ENCODE measurements at places on chromosomes 16 and 17.

- DNase-seq: no peak
Observed at GRCh38 chr17:20170085-20170484, 160.9 kb downstream of the SPECC1 start.

- no peak for DNase-seq
Observed at GRCh38 chr16:10388988-10389387, 3.1 kb downstream of the ATF7IP2 start.

DNA sequence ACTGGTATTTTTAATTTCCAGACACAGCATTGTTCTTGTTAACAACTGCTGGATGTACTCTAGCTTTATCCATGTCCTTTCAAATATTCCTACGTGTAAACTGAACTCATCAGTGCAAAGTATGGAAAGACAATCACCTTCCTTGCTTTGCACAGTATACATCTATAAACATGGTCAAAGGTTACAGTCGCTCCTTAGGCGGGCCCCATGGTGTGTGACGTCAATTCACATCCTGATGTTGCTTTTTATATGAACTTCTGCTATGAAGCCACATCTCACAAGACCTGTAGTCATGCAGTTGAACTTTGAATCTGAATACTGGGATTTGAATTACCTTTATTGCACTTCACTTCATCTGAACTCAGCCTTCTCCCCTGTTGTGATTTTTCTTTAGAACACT, 447.6 kb upstream of the PSMD7 start:
- DNase-seq: no peak

DNA sequence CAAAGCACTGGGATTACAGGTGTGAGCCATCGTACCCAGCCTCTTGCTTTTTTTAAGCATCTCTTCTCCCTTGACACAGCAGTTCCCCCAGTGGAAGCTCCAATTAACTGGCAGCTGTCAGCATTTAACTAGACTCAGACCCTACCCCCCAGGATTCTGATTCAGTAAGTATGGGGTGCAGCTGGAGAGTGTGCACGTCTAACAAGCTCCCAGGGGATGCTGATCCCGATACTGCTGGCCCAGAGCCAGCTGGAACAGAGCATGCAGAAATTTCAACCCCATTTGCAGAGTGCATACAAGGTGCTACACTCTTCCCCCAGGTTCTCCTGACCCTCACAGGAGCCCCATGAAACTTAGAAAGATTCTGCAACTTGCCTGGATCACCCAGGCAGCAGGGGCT, 27.7 kb upstream of the BCO1 start:
- DNase-seq: no peak

DNA sequence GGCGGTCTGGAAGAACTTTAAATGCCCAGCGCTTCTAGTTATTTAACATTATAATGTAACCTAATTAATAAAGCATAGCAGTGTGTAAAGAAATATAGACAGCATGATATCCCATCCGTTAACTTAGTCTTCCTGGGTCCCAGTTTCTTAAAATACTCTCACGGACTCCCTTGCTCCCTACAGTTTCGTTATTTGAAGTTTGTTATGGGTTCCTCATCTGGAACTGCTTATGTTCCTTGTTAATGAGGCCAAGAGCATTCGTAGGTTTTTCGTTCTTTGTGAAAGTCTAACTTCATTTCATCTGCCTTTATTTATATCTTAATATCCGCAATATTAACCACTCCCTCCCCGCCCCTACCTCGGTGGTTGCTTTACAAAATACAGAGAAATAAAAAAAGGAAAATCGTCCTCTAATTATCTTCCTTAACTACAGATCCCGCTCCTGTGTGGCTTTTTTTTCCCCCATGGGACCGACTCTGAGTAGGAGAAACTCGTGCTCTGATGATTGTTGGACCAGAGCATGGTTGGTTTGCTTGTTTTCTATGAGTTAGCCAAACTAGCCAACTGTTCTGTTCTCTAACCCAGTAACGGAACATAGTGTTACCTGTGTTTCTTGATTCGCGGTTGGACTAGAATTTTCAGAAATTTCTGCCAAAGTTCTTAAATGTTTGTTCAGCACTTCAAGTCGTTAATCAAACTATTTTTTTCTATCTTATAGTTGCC, 863 bp downstream of the ADPRM start:
- no peak for DNase-seq

- no peak for DNase-seq
Observed at GRCh38 chr16:795580-796229, 4.8 kb downstream of the GNG13 start.

DNA sequence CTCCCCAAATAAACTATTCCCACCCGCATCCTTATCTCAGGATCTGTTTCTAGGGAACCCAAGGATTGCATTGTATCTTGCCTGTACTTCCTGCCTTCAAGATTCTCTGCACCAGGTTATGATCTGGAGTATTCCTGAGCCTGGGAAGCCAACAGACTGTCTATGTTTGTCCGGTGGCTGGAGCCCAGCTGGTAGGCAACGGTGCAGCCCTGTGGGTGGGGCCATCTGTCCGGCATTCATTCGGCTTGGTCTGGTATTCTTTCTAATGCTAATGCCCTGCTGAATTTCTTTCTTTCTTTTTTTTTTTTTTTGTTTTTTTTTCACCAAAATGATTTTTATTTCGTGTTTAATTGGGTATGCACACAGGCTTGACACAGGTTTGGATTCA, 20.7 kb upstream of the TVP23A start:
- no peak for DNase-seq

DNA sequence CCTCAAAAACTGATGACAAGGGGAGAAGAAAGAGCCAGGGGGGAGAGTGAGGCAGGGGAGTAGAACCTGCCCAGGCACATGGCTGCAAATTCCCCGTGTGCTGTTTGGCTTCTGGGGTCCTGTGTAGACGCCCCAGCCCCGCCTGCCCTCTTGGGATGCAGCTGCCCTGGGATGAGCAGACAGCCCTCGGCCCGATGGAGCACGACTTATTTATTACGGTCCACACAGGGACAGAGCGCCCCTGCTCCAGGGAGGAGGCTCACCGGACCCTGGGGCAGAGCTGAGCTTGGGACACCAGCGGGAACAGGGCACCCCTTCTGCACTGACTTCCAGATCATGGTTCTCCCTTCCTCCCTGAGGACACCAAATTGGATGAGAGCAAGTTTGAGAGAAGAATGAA, 9.1 kb downstream of the LDHD start:
- no peak for DNase-seq

DNA sequence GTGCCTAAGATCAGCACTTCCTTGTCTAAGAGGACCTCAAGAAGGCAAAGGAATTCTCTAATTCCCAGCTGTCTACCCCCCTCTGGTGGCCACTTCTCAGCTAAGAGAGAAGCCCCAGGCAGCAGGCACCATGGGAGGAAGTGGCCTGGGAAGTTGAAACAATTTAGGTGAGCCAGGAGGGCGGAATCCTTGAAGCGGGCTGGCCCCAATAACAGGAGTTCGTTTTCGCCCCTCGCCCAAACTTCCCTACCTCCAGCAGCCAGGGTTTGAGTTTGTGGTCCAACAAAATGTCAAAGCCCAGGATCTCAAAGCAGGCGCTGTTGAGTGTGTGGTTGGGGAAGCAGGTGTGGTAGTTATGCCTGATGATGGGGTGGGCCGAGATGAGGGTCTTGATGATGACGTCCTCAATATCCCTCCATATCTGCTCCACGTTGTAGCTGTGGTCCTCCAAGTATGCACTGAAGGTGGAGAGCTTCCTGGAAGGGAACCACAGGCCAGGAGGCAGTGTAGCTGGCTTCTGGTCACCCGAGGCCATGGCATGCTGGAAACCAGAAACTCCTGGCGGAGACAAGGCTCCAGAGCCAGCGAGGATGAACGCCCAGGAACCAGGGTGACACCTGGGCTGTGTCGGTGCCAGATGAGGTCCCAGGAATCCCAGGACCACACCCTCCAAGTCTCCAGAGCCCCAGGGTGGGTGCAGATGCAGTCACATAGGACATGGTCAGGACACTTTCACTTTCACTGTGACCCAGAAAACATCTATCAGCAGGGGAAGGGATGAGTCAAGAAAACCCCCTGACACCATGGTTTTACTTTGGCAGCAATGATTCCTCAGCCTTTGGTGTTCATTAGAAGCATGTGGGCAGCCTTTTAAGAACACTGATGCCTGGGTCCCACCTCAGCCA, 25.6 kb downstream of the TTLL6 start:
- peak; percentile 19 for DNase-seq

GRCh38 chr17:56481659-56482058, 111.8 kb upstream of the NOG start:
- DNase-seq: no peak

DNA sequence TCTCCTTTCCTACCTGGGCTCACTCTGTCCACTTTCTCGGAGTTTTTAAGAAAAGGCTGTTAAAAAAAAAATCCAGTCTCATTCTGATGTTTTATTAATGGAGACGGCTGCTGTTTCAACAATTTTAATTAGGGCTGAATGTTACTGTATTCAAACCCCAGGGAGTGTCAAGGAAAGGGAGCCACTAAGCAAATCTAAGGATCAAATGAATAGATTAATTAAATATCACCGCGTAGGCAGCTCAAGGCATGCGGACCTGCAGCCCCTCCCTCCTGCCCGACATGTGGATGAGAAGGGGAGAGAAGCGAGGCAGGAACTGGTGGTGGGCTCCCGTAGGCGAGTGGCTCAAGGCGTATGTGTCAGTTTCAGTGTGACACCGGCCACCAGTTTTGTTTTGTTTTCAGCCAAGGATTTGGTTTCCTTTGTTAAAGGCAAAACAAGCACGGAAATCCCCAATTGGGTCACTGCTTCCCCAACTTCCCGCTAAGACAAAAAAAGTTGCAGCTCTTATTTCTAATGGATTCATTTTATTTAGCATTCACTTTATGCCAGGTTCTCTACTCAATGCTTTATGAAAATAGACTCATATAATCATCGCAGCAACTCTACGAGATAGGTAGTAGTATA, 110.6 kb downstream of the GP2 start:
- no peak for DNase-seq

DNA sequence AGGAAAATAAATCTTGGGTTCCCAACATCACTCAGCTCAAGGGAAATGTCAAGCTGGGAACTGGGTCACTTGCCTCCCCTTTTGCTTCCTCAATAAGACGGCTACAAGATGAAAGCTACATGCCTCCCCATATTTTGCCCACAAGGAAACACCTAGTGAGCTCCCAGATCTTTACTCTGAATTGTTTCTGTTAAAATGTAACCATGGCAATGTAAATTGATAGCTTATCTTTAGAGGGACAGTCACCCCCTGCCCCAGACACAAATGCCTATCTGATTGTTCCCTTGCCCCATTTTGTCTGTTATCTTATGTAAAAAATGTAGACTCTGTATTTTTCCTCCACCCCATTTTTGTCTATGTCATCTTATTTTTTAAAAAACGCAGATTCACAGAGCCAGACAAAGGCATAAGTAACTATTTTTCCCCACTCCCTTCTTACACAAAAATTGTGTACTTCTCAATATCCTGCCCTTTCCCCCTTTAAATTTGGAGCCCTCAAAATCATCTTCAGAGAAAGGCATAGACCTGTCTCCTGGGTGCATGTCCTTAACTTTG, 288.7 kb upstream of the ERCC4 start:
- DNase-seq: no peak

DNA sequence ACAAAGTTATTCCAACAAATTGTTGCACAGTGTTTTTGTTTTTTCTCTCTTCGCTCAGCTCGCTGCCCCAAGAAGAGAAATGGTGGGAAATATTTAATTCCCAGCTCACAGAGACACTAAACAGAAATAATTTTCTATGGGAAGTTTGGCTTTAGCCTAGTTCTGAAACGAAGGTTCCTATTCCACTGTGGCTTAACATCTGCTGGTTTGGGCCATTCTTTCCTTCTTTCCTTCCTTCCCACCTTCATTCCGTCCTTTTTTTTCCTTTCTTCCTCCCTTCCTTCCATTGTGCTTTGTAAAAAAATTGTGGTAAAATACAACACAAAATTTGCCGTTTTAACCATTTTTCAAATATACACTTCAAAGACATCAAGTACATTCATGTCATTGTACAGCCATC, 393.5 kb upstream of the SOX9 start:
- DNase-seq: no peak

DNA sequence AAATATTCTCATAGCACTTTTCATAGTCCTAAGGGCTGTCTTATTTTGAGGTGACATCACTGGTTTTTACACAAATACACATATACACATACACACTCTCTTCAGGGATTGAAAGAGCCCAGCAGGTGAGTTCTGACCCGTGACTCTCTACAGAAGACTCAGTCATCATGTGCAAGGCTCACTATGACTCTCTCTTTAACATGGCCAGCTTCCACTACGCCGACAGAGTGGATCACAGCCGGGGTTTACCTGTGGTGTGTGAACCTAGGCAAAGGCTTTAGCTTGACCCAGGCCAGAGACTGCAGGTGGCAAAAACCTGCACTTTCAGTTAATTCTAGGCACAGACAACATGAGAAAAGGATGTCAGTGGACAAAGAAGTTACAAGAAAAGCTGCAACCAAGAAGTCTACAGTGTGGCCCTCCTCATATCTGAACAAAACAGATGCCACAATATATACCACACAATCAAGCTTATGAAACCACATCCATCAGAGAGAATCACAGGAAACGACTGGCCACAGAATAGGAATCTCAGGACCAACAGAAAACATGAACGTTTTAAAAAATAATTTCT, 56.5 kb downstream of the CYTH1 start:
- no peak for DNase-seq

DNA sequence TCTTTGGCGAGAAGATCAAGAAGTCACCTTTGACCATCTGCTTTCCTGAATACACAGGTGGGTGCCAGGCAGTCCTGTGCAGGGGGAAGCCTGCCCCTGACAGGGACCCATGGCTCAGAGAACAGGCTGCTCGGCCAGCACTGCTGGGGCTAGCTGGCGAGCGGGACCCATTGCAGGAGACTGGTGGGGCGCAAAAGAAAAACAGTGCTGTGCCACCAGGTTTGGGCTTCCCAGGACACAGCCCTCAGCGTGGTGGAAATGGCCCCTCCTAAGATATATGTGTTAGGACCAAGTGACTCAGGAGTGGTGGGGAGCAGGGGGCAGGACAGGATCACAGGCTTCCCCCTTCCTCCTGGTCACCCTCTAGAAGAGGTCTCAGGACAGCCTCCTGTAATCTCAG, 73.9 kb downstream of the AMFR start:
- DNase-seq: no peak

DNA sequence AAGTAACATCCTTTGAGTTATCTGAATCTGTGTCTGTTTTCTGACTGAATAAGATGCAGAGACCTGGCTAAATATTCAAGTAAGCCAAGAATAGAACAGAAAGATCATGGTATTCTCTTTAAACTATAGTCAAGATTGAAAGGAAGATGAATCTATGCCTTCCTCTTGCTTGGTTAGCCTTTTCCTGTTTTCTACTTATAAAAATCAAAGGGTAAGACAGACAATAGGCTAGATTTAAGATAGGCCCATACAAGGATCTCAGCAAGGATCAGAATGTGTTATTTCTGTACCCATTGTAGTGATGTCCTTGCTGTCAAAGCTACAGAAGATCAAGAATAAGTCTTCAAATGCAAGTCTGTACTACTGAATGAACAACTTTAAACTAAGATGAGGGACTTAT, 7.0 kb upstream of the CDR2 start:
- no peak for DNase-seq

GRCh38 chr17:57379237-57379894, 123.0 kb downstream of the MSI2 start:
- DNase-seq: no peak

GRCh38 chr17:49676276-49676868, 1.5 kb downstream of the SPOP start:
- DNase-seq: no peak
